ENCODE measurements at places on chromosomes 3 and 15.

GRCh38 chr15:30922480-30923311, 19.0 kb downstream of the FAN1 start:
- DNase-seq, result peak; percentile 78

GRCh38 chr3:933326-933725, 159.5 kb upstream of the CNTN6 start:
- DNase-seq, result no peak

DNA sequence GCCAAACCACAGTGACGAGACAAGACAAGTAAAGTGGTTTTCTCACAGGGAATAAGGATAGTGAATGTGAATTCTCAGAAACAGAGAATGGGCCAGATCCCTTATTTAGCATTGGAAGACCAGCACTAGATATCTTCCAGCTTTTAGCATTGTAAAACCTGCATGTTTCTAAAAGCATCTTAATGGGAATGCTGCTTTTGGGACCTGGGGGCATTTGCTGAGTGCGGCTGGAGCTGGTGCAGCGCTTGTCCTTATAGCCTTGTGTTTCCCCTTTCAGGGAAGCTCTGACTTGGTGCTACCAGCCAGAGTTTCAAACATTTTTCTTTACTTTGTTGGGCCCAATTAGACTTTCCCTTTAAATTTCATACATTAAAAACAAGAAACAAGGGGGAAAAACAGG, 52.9 kb downstream of the CLSTN2 start:
- DNase-seq, result no peak

DNA sequence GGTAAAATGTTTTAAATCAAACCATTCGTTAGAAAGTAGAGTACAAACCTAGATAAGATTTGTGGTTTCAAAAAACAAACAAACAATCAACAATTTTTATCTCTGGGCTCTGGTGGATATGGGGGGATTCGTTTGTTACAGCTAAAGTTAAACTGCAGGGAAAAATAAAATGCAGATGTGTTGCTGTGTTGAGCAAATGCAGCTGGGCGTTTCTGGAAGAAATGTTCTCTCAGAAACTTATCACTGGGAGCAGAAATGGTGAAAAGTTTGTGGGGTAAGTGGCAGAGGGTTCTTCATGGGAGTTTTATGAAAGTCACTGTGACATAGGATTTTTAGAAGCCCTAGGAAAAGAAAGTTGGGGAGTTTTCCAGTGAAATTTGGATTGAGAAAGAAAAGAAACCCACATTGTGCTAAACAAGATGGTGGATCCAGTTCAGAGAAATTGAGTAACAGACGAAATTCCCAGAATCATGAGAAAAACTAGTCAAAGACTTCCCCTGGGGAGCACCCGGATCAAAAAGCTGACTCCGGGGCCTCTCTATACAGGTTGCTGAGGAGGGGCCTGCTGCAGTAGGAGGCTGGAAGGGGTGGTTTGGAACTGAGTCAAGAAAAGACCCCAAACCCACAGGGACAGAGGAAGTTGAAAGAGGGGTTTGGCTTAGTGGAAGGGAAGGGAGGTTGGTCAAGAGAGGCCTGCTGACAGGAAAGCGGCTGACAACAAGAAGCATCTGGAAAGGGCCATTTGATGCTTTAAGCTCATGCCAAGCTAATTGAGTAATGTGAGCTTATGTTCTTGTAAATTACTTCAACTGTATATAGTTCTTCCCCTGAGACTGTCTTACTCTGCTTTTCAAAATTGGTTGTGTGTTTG, 108.7 kb downstream of the RARB start:
- DNase-seq, result no peak

DNA sequence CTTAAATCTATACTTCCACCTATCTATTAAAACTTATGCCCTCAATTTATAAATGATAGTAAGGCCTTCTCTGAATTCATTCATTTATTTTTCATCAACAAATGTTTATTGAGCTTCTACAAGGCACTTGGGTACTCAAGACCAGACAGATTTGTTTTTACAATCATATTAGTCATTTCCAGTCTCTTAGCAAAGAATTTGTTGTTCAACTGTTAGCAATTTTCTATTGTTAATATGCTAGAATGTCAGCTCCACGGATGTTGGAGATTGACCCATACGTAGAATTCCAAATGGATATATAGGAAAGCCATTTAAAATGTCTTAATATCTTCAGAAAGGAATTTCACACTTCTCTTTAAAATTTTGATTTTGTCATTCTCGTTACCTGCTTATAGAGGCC, 36.7 kb downstream of the ZBTB38 start:
- no peak for DNase-seq

- DNase-seq, result no peak
These were observed 172.0 kb downstream of the UNC13C start for GRCh38 chr15:54150255-54150654.

GRCh38 chr3:108125550-108126071, 34.8 kb upstream of the CD47 start:
- DNase-seq, result no peak

GRCh38 chr15:64854526-64854925, 12.8 kb downstream of the PLEKHO2 start:
- no peak for DNase-seq

DNA sequence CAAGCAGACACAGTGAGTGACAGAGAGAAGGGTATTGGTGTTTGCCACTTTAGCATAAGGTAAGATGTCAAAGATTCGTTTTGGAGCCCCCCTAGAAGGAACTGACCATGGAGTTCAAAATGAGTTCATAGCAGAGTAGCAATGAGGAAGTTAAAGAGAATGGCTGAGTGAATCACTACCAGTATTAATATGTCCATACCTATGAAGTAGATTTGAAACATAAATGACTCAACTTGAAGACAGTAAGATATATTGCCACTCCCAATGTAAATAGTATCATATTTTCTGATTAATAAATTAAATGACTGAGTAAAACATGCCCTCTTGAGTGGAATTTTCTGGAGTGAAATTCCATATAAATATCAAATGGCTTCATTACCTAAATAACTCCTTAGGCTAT, 675.1 kb downstream of the NLGN1 start:
- no peak for DNase-seq

DNA sequence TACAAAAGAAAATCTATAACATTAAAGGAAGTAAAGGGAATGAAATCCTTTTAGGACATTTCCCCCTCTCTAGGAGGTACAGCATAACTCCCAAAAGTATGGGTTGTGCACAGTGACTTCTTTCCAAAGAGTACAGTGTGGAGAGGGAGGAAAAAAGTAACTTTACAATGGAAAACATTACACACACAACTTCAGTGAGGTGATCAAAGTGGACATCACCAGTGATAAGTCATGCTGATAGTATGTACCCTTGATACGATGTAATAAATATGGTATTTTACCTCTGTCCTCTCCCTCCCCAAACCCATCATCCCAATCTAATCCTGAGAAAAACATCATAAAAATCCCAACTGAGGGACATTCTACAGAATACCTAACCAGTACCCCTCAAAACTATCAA, 10.8 kb downstream of the PLD1 start:
- DNase-seq, result no peak

DNA sequence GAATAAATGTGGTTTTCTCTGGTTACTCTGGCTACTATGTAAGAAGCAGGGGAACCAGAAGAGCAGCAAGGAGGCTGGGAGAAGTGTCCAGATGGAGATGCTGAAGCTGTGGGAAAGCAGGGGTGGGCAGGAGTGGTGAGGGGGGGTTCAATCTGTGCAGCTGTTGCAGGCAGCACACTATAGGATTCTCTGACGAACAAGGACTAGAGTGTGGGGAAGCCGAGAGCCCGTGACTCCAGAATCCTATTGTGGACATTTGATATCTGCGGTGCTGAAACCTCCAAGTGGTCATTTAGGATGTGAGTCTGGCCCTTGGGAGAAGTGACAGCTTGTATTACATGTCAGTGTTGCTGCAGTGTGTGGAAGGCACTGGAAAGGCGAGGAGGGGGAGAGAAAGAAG, 60.5 kb downstream of the GABRB3 start:
- DNase-seq, result no peak

GRCh38 chr3:38650248-38650951, 913 bp upstream of the SCN5A start:
- no peak for DNase-seq

DNA sequence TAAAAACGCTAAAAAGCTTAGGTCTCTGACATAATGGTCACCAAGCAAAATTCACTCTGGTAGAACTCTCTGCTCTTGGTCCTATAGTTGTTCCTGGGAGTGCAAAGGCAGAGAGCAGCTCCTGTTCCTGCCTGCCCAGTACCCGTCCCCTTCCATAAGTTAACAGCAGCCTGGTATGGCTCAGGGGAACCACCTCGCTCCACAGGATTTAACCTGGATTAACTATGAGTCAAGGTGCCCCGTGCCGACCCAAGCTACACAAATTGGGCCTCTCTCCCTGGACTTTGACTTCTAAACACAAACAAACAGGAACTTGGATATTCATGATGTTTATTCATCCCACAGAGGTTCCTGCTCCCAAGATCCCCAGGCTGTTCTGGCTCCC, 32.1 kb downstream of the SCAP start:
- no peak for DNase-seq

- DNase-seq, result no peak
These were observed 42.2 kb downstream of the FAM98B start for GRCh38 chr15:38496151-38496550.
